MCF 10A (cell line): ENCODE measurements at places on chromosomes 7 and 10. TPM values are rescaled to one million over a fixed set of nuclear protein-coding genes. Genes with fewer than 3 reads are reported as not detected.

GJD4 gene
- not detected in 2 replicates for total RNA-seq

DNA sequence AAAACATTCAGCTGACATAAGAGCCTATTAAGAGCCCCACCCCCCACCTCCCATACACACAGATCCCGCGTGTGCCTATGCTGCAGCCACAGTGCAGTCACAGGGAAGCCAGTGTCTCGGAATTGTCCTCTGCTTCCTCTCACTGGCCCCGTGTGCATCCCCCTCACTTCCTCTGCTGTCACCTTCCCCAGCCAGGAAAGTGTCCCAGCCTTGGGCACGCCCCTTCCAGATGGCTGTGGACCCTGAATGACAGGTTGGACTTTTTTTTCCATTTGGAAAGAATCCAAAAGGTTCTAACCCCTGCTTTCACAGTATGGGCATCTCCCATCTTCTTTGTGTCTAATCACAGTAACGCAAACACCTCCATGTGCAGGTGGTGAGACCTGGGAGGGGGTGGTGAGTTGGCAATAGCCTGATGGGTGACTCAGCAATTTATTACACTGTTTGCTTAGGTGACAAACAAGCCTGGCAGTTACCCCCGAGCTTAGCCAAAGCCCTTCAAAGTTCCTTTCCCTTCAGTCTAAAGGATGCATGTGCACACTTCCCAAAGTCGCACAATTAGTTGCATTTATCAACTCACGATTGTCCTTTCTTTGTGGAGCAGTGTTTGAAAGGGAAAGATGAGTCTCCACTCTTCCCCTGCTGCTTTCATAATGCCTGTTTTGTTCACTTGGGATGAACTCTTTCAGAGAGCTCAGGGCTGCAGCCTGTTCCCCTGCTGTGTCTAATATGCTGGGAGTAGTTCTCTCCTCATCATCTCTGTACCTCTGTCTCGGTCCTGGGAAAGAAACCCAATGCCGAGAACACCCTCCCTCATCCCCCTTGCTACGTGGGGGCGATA, 67.5 kb upstream of the EFCAB10 start:
- H3K4me3 ChIP-seq: no peak overlapping the region
- peak; percentile 30 for DNase-seq
- H3K27me3 ChIP-seq: no peaks in the 10 kb centered on the region
- no peak overlapping the region for H3K27ac ChIP-seq

DNA sequence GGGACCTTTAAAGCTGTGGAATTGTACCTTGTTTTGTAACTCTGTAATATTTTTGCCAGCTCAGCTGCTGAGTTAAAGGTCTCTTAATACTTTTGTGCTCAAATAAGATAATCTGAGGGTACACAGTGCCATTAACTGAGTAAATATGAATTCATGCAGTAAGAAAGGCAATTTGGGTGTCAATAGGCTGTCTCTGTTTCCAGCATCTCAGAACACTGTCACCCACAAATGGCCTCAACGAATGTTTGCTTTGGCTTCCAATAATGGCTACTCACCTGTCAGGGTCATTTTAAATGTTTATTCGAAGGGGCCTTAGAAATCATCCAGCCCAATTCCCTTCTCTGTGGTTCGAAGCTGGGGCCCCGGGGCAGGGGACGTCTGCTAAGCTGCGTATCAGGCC, 225.4 kb downstream of the ZMYND11 start:
- no peak overlapping the region for H3K4me3 ChIP-seq
- DNase-seq: no peak
- no peaks in the 10 kb centered on the region for H3K4me1 ChIP-seq

DNA sequence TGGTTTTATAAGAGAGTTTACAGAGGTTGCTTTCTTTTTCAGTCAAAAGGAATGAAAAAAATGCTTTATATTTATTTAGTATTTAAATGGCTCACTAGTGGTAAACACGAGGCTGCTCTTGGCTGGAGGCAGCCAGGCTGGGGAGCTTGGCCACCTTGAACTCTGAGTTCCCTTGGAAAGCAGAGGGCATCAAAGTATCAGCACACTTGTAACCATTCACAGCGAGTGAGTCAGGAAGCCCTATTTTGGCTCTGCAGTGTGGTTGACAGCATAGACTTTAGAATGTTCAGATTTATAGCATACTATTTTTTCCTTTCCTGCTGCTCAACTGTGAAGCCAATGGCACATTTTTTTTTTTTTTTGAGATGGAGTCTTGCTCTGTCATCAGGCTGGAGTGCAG, 51.6 kb downstream of the CYCS start:
- no peak overlapping the region for H3K27ac ChIP-seq
- H3K4me3 ChIP-seq: no peak overlapping the region
- DNase-seq: no peak

CPN1 gene
- total RNA-seq: not detected in 2 replicates

DNA sequence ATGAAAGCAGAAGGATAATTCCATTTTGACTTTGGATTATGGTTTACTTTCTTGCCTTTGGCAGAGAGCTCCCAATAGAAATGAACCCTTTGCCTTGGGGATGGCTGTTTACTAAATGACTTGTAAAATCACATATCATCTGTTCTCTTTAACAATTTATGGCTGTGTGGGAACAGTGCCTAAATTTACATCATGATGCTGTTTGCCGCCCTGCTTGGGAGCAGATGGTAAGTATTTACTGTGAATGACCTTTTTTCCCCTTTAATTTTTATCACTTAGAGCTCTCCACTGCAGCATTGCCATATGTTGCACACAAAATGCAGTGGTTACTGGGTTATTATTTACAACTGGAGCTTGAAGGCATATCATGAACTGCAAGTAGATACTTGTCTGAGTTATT, 13.4 kb downstream of the HEPACAM2 start:
- DNase-seq: no peak
- no peaks in the 10 kb centered on the region for H3K36me3 ChIP-seq
- H3K27ac ChIP-seq: no peak overlapping the region
- H3K27me3 ChIP-seq: peaks cover 21% of the 10 kb centered on the region
- H3K4me1 ChIP-seq: no peaks in the 10 kb centered on the region

- H3K4me1 ChIP-seq: no peaks in the 10 kb centered on the region
- H3K27me3 ChIP-seq: peaks cover 74% of the 10 kb centered on the region
- no peaks in the 10 kb centered on the region for H3K36me3 ChIP-seq
- no peak overlapping the region for H3K27ac ChIP-seq
Observed at GRCh38 chr10:71134732-71135211, 77.6 kb upstream of the UNC5B start.

DENND11 gene
- total RNA-seq: 8.4 and 9.3 TPM in 2 replicates

GRCh38 chr10:124693801-124694416, 50.3 kb downstream of the FAM53B start:
- H3K4me3 ChIP-seq: no peak overlapping the region
- DNase-seq: no peak
- H3K4me1 ChIP-seq: peaks cover 8% of the 10 kb centered on the region
- peaks cover 60% of the 10 kb centered on the region for H3K36me3 ChIP-seq
- no peak overlapping the region for H3K27ac ChIP-seq

DNA sequence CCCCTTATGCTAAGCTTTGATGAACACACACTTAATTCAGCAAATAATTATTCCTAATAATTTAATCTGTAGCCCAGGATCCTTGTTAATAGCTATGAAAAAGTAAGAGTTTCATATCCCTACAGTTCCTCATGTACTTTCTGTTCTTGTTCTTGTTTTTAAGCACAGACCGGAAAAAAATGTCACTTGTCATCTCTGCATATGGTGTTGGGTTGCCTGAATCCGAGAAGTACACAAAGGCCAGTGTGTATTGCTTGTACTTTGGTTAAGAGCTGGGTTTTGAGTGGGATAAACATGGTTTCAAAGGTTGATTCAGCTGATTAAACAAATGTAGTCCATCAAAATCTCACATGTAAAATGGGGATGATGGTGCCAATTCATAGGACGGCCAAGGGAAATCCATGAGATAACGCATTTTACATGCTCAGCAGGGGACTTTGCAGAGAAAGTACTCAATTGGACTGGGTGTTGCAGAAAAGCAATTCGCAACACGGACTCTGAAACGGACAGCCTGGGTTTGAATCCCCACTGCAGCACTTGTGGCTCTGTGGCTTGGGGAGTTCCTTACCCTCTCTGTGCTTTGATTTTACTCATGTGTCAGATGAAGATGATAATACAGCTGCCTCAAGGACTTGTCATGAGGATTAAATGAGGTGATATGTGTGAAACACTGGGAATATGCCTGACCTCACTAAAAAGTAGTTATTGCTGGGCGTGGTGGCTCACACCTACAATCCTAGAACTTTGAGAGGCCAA, 71.7 kb downstream of the MAP3K8 start:
- no peak for DNase-seq
- peaks cover 8% of the 10 kb centered on the region for H3K4me1 ChIP-seq
- no peaks in the 10 kb centered on the region for H3K36me3 ChIP-seq

GRCh38 chr7:131251371-131251770, 76.3 kb upstream of the MKLN1 start:
- H3K36me3 ChIP-seq: no peaks in the 10 kb centered on the region
- no peaks in the 10 kb centered on the region for H3K27me3 ChIP-seq
- no peak overlapping the region for H3K4me3 ChIP-seq
- no peak overlapping the region for H3K27ac ChIP-seq
- no peak for DNase-seq

DNA sequence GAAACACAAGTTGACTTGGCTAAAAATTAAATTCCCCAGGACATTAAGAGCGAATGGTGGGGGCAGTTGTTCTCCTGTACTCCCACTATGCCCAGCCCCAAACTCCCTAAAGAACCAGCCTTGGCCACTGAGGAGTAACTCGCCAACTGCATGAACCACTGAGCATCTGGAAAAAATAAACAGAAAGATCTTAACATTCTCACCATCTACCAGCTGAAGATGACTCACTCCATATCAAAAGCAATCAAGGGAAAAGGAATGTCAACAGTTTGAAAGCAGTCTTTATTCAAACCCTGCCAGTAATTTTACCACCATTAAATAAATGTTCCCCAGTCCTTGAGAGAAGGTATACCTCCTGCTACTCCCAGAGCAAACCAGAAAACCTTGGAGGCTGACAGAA, 45.4 kb downstream of the CTTNBP2 start:
- H3K36me3 ChIP-seq: no peaks in the 10 kb centered on the region
- H3K4me1 ChIP-seq: peaks cover 18% of the 10 kb centered on the region
- H3K27ac ChIP-seq: no peak overlapping the region
- peaks cover 24% of the 10 kb centered on the region for H3K27me3 ChIP-seq
- H3K4me3 ChIP-seq: no peak overlapping the region

MMD2 gene
- total RNA-seq: not detected in 2 replicates

DNA sequence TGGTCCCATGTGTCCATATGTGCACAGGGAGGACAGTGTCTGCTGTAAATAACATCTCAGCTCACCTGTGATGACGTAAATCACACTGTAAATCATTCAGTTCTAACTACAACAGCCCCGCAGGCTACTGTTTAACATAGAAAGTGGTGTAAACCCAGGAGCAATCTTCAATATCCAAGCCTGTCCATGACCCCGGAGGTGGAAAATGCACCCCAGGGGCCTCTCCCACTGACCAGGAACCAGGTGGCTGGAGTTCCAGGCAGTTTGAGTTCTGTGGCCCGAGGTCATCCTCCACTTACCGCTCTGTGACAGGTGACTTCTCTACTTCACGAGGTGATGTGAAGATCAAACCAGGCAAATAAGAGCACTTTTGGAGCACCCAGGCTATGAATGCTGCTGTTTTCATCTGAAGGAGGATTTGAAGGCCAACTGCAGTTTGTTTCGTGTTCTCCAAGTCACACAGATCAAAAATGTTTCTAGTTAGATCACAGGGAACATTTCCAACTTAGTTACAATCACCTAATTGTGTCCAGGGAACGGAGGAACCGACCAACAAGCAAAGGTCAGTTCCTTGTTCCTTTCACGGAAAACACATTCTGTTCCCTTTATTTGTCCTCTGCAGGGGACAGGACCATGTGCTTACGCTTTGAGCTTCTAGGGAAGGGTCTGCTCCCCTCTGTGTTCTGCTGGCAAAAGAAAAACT, 131.8 kb downstream of the WDR37 start:
- no peak overlapping the region for H3K4me3 ChIP-seq
- no peaks in the 10 kb centered on the region for H3K36me3 ChIP-seq
- no peak overlapping the region for H3K27ac ChIP-seq
- peak; percentile 56 for DNase-seq
